ENCODE measurements at places on chromosomes 6 and 20.

GRCh38 chr6:39756582-39756981, 31.4 kb upstream of the KIF6 start:
- no peak for DNase-seq

GRCh38 chr20:37922016-37922415, 19.1 kb downstream of the VSTM2L start:
- no peak for DNase-seq

- no peak for DNase-seq
These were observed 162.2 kb downstream of the TENT5A start for GRCh38 chr6:81590314-81590691.

- no peak for DNase-seq
These were observed 144.7 kb downstream of the MYB start for GRCh38 chr6:135325624-135326424.

- no peak for DNase-seq
These were observed 22.4 kb downstream of the TAF4 start for GRCh38 chr20:62043131-62043914.

- no peak for DNase-seq
These were observed 1.7 kb upstream of the EHMT2 start for GRCh38 chr6:31899215-31899614.

GRCh38 chr6:74598462-74599393, 607.1 kb downstream of the COL12A1 start:
- DNase-seq: no peak

DNA sequence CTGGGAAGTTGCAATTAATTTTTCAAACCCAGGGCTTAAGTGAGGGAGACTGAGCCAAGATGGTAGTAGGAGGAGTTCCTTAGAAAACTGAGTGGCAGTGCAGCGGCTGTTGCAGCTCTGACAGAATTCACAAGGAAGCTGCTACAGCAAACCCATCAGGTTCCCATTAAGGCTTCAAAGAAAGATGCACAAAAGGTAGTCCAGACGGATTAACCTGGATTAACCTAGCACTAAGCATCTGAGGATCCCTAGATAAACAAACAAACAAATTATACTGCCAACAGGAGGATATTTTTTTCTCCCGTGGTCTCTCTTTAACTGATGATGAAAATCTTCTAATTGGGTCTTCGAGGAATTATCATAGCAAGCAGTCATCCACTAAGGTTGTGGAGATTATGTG, 5.2 kb downstream of the TENT5A start:
- no peak for DNase-seq

- DNase-seq: no peak
These were observed 394.6 kb upstream of the MMS22L start for GRCh38 chr6:97677626-97678025.

- DNase-seq: no peak
These were observed 42.6 kb downstream of the DSE start for GRCh38 chr6:116413357-116413756.

DNA sequence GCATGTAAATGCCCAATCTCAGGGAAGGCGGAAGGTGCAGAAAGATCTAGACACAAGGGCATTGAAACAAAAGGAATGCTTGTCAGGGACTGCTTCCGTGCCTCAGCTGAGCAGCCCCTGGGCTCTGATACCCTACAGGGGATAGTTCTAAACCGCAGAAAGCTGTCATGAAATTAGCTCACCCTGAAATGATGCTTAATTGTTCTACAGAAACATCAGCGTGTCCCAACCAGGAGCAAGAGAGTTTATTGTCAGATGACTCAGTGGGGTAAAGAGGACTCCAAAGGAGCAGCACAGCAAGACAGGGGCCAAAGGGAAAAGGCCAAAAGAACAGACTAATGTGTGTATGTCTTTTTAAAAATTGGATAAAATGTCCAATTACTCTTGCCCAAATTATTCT, 258.4 kb upstream of the JARID2 start:
- no peak for DNase-seq

GRCh38 chr6:112744827-112745226, 397.7 kb downstream of the RFPL4B start:
- no peak for DNase-seq

- DNase-seq: no peak
These were observed 401.5 kb upstream of the SASH1 start for GRCh38 chr6:147941143-147941542.

DNA sequence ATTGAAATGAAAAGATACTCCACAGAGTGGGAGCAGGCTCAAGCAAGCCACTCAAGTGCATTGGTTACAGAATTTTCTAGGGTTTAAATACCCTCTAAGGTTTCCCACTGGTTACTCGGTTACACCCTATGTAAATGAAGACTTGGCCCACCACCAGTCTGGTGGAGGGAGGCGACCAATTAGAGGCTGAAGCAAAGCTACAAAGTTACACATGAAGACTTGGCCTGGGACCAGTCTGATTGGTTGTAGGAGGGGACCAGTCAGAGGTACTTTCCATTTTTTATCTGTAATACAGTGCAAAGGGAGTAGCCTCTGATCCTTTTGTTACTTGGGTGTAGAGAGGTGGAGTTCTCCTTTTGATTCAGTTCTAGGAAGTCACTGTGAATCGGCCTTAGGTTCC, 7.6 kb downstream of the SRSF12 start:
- no peak for DNase-seq

GRCh38 chr20:1336699-1337367, 7.9 kb upstream of the SDCBP2 start:
- DNase-seq: no peak

DNA sequence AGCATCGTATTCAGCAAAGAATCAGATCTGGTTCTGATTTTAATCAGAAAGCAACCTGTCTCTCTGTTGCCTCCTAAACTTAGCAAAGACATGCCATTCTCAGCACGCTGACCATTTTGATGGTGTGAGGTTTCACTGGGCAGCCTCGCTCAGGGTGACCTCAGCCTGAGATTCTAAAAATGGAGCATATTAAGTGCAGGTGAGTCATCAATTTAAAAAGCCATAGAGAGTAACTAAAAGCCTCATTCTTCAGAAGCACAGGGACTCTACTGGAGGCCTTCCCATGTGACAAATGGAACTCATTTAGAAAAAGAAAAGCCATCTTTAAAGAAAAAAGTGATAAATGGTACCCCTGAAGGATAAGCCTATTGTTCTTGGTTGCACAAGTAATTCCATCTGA, 91.3 kb downstream of the FILIP1 start:
- no peak for DNase-seq

GRCh38 chr20:51966296-51966971, 164.1 kb upstream of the SALL4 start:
- no peak for DNase-seq

GRCh38 chr6:37985355-37985754, 165.8 kb downstream of the ZFAND3 start:
- no peak for DNase-seq

- no peak for DNase-seq
These were observed 90.6 kb downstream of the ERMARD start for GRCh38 chr6:169841907-169842606.

DNA sequence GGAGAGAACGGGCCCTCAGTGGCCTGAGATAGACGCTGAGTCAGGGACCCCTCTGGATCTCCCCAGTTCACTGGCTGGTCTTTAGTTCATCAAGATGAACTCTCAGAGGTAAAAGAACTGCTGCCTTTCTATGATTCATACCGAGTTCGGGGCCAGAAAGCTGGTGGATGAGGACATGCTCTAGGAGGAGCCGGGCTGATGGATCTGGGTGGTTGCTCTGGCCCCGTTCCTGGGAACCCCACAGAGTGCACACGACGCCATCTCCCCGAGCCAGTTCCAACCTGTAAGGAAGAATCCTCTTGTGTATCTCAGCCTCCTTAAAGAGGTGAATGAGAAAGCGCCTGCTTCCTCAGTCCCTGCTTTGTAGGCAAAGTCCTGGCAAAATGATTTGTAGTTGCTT, 142.6 kb upstream of the PDE10A start:
- no peak for DNase-seq

DNA sequence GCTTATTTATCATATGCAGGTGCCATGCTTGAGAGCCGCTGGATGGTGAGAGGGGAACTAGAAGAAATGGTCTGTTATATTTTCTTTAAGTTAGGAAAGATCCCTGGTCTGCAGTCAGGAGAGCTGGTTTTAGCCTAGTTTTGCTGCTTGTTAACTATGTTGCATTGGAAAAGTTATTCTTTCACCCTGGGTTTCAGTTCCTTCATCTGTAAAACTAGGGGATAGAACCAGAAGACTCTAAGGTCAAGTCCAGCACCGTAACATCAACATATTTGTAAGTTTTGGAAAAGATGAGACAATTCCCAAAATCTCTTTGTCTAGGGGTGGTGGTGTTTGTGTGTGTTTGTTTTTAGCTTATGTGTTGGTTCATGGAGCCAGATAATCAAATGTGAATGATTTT, 304.0 kb downstream of the QKI start:
- DNase-seq: no peak

DNA sequence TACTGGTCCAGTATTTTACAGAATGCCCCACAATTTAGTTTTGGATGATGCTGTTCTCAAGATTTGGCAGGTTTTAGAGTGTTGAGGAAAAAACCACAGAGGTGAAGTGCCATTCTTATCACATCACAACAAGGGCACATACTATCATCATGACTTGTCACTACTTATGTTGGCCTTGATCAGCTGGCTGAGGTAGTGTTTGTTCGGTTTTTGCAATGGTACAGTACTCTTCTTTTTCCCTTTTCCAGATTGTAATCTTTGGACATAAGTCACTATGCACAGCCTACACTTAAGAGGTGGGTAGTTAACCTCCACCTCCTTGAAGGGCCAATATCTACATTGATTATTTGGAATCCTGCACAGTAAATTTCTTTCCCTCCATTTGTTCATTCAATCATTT, 8.8 kb downstream of the TENT5A start:
- no peak for DNase-seq

DNA sequence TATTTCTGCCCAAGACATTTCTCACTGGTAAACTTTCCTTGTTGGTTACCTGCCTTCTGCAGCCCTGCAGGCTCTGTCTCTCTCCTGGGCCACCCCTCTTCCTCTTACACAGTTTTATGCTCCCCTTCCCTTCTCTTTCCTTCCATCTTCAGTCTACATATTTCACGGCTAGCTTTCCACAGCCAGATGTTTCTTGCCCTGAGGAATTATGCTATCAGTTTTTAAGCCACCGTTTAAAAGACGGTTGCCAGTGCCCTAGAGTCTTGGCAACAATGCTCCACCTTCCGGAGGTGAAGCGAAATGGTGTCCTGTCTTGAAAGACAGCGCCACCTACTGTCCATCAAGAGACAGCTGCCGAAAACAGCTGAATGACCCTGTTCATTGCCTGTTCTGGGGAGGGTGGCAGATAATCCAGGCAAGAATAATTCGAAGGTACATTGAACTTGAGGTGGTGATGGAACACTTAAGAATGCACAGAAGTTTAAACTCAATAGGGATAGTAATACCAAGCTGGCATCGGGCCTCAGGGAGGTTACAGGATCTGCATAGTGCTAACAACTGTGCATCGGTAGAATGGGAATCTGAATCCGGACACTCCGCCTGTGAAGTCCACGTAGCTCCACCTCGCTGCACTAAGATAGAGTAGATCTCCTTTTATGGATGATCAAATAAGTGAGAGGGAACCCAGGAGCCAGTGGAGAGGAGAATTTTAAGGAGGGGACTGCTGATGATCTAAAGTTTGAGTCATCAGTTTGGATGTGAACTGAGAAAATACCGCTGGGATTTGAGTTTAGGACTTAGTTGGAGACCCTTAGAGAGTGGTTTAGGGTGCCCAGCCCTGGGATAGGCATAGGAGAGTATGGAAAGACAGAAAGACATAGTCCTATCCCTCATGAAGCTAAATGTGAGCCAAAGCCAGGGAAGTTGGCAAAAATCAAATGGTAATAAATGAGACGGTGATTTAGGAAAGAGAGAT, 4.8 kb upstream of the TRIM40 start:
- peak; percentile 35 for DNase-seq

GRCh38 chr20:11132819-11133415, 459.1 kb upstream of the JAG1 start:
- DNase-seq: no peak

GRCh38 chr6:91132461-91132860, 545.6 kb upstream of the MAP3K7 start:
- no peak for DNase-seq

DNA sequence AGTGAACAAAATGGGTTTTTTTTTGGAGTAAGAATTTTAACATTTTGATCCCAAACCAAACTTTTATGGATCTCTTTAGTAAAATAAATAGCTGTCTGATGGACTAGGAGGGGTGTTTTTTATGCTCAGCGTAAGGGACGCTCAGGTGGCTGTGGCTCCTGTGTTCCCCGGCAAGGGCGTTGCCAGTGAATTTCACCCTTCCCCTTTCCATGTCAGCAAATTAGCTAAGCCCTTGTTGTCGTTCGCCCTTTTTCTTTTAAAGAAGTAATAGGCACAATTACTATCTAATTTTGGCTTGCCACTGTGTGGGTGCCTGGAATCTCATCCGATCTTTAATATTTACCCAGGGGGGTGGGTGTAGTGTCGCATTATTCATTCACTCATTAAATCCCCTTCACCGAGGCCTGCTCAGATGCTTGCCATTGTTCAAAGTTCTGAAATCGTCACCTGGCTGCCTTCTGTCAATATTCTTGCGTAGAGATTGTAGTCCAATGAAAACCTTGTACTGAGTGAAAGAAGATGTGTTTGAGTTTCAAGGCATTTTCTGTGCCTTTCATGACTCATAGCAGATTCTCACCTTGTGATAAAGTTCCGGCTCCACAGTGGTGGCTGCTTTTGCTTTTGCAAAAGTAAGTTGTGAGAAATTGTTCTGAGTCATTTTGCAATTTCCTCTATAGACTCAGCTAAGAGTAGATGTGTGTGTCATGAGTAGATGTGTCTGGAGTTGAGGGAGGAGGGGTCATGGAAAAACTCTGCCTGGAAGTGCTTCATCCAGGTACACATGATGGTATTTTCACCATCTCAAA, 40.0 kb upstream of the CLDN20 start:
- DNase-seq: no peak

- DNase-seq: peak; percentile 28
These were observed 7.3 kb downstream of the DNTTIP1 start for GRCh38 chr20:45798935-45799642.

GRCh38 chr20:34220561-34220960, 20.7 kb upstream of the ASIP start:
- no peak for DNase-seq

- no peak for DNase-seq
These were observed 299.0 kb upstream of the STXBP5 start for GRCh38 chr6:146905181-146905704.

Measured in stimulated activated CD8-positive, alpha-beta memory T cell treated with anti-CD3 and anti-CD28 coated beads, Interleukin-4, amount 100 ng/mL, for 4 hours (primary cell).